ENCODE measurements at places on chromosomes 2 and 18. TPM values are rescaled to one million over a fixed set of nuclear protein-coding genes. Genes with fewer than 3 reads are reported as not detected.

The COL6A3 gene
- 18.5 TPM for polyA plus RNA-seq

The KIAA2012 gene
- 0.11 TPM for polyA plus RNA-seq

The DNAH6 gene
- 0.03 TPM for polyA plus RNA-seq

The KCNJ13 gene
- not detected for polyA plus RNA-seq

The L3MBTL4 gene
- polyA plus RNA-seq = 0.02 TPM

The VAMP5 gene
- polyA plus RNA-seq = 9.8 TPM

The ARHGAP28 gene
- polyA plus RNA-seq = 0.99 TPM

The IL36RN gene
- not detected for polyA plus RNA-seq

The DCDC2C gene
- polyA plus RNA-seq = not detected

The POMC gene
- polyA plus RNA-seq = not detected

The CGREF1 gene
- 18.3 TPM for polyA plus RNA-seq

The B4GALT6 gene
- polyA plus RNA-seq = 3.1 TPM

The RAB6D gene
- not detected for polyA plus RNA-seq

The CPLX4 gene
- not detected for polyA plus RNA-seq

The TRABD2A gene
- polyA plus RNA-seq = 3.0 TPM

The TRAPPC12 gene
- 83.3 TPM for polyA plus RNA-seq

The PJVK gene
- polyA plus RNA-seq = 10.8 TPM

The EEF1B2 gene
- polyA plus RNA-seq = 720 TPM

The CYP1B1 gene
- polyA plus RNA-seq = 0.20 TPM

The GCG gene
- polyA plus RNA-seq = not detected

The CXCR2 gene
- not detected for polyA plus RNA-seq

The GAREM1 gene
- 2.8 TPM for polyA plus RNA-seq

The REG1B gene
- polyA plus RNA-seq = not detected

The SKOR2 gene
- not detected for polyA plus RNA-seq

The STPG4 gene
- 0.20 TPM for polyA plus RNA-seq

The SPP2 gene
- 0.30 TPM for polyA plus RNA-seq

The SERPINB4 gene
- not detected for polyA plus RNA-seq

Data from SK-N-SH (cell line).